ENCODE measurements at places on chromosomes 3 and 15.
A peak's percentile ranks its signal among the peaks of the same experiment; 100 is the strongest.

- peak; percentile 97 for DNase-seq
Measured at GRCh38 chr15:96270581-96271172, 59.8 kb upstream of the NR2F2 start.

GRCh38 chr3:138434276-138434874, at the start of gene ESYT3:
Gene ESYT3, plus strand, starts transcription at chr3:138434616. Its CDS starts 183 bp downstream, at chr3:138434799.
- peak; percentile 95 for DNase-seq

- DNase-seq, result no peak
Measured at GRCh38 chr15:100681335-100681746, 79.0 kb downstream of the ASB7 start.

- DNase-seq, result no peak
Measured at GRCh38 chr3:142215106-142215505, 10.3 kb downstream of the GK5 start.

GRCh38 chr15:68843425-68844311, 23.0 kb upstream of the ANP32A start:
- no peak for DNase-seq

- no peak for DNase-seq
Measured at GRCh38 chr15:30992249-30992864, 929 bp upstream of the MTMR10 start.

DNA sequence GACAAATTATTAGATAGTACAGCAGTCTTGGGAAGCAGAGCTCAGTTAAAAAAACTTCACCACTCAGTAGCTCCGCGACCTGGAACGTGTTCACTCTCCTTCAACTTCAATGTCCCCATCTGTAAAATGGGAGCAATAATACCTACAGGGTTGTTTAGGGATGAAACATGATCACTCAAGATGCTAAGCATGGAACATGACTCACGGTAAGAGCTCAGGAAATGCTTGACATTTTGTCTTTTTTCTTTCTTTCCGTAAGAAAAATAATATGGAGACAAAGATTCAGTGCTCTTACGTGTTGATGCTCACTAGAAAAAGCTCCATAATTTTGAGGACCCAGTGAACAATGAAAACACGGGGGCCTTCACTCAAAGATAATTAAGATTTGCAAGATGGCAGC, 606.7 kb upstream of the MDFIC2 start:
- no peak for DNase-seq

GRCh38 chr3:196203846-196204245, 7.4 kb downstream of the ZDHHC19 start:
- DNase-seq, result no peak

- DNase-seq, result no peak
Measured at GRCh38 chr3:10726787-10727186, 89.2 kb upstream of the SLC6A11 start.

DNA sequence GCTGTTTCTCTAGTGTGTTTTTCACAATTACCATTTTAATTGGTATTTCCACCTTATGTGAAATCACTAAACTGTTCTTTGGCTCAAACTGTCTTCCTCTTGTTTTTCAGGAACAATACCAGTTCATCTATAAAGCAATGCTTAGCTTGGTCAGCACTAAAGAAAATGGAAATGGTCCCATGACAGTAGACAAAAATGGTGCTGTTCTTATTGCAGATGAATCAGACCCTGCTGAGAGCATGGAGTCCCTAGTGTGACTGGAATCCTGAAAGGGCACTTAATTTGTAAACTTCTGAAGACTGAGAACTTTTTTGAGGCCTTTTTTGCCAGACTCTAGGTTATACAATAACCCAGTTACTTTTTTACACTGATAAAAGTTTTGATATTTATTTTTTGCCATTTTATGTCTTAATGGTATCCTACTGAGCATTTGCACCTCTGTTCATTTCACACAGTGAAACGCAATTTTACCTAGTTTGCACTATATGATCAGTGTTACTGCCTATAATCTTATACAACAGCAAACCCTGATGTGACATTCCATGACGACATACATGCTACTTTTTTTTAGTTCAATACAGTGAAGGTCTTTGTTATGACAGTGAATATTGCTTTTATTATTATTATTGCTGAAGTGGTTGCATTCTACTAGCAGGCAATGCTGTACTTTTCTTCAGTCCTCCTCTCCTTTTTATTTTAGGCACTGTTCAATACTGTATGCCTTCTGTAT, 80.1 kb downstream of the FEZF2 start:
- no peak for DNase-seq

DNA sequence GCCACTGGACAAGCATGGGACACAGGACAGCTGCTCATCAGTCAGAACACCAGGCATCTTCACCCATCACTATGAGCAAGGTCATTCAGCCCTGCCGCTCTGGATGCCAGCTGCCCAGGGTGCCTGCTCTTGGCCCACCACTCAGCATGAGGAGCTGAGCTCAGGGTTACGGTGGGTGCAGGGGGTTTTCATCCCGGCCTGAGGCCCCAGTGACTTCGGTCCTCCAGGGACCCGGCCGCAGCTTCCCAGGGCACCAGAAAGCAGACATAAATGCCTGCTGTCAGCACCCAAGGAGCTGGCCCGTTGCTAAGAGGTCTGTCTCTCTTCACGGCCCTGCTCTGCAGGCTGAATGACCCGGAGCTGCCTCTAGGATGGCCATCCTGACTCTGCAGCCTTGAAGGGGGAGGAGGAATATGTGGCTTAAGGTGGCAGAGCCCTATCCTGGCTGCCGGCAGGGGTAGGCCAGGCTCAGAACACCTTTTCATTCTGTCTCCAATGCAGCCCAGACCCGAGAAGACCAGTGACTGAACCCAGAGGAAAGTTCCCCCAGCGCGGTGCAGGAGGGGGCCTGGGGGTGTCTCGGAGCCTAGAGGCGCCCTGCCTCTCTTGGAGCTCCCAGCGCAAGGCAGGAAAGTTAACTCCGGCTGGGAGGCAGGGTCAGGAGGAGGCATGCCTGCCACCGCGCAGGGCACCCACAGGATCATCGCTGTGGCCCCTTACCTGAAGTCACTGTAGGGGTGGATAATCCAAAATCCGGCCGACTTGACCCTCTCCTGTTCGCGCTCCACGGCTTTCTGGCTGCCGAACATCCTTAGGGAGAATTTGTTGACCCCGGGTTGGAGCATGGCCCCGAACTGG, 1.8 kb downstream of the HCN4 start:
- no peak for DNase-seq

- DNase-seq, result no peak
Measured at GRCh38 chr3:16905704-16906103, 20.9 kb downstream of the PLCL2 start.

DNA sequence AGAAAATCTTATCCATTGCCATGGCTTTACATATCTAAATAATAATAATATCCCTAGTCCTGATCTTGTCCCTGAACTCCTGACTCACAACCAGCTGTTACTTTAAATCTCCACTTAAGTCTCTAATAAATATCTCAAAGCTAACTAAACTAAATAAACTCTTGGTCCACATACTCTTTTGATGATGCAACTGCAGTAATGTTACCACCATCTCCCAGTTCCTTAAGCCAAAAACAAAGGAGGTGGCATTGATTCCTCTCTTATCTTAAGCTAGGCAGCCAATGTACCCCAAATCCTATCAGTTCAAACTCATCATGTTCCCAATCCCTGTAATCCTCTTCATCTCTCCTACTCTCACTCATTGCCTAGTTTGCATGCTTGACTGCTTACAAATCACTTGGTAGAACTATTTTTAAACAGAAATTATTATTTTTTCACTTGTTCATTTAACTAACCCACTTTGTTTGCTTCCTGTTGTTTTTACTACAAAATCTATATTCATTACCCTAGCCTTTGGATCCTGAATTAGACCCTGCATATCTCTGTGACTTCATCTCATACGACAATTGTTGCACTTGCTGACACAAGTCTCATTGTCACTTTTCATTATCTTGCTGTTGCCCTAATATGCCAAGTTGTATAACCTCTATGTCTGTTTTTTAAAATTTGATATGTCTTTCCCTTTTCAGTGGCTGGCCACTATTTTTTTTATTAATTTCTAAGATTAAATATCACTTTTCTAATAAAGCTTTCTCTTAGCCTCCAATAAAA, 462.2 kb downstream of the ZPLD1 start:
- no peak for DNase-seq

GRCh38 chr15:83108266-83109219, 1.1 kb downstream of the TM6SF1 start:
- DNase-seq, result no peak

GRCh38 chr15:43769584-43770228, 7.1 kb downstream of the ELL3 start:
- DNase-seq, result no peak

DNA sequence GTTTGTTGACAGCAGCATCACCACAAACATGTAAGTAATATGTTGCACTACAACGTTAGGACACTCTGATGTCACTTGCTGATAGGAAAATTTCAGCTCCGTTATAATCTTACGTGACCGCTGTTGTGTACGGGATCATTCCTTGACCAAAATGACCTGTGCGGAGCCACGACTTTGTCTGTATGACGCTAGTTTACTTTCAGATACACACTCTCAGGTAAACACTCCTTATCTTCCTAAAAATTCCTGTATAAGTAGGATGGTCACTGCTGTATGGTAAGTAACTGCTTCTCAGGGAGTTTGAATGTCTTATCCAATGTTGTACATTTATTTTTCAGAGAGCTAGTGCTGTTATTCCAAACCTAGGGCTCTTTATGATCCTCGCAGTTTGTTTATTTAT, 410.3 kb downstream of the NAALADL2 start:
- no peak for DNase-seq

DNA sequence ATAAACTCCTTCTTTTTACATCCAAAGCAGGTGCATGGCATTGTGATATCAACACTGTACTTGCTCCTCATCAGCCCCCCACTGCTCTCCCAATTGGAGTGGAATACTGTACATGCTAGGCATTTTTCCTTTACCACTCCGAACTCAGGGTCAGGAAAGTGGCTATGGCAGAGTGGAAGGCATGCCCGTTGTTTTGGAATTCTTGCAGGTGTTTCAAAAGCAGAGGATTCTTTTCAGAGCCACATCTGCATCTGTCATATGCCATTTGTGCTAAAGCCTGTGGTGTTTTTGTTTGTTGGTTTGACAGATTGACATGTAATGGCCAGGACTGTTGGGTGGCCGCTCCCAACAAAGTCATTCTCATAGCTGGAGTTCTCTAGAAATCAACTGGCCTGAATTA, 41.7 kb downstream of the SOX2 start:
- no peak for DNase-seq

- DNase-seq, result no peak
Measured at GRCh38 chr3:123422457-123422856, 26.4 kb downstream of the ADCY5 start.

GRCh38 chr3:71264840-71265239, 318.7 kb downstream of the FOXP1 start:
- DNase-seq, result no peak

DNA sequence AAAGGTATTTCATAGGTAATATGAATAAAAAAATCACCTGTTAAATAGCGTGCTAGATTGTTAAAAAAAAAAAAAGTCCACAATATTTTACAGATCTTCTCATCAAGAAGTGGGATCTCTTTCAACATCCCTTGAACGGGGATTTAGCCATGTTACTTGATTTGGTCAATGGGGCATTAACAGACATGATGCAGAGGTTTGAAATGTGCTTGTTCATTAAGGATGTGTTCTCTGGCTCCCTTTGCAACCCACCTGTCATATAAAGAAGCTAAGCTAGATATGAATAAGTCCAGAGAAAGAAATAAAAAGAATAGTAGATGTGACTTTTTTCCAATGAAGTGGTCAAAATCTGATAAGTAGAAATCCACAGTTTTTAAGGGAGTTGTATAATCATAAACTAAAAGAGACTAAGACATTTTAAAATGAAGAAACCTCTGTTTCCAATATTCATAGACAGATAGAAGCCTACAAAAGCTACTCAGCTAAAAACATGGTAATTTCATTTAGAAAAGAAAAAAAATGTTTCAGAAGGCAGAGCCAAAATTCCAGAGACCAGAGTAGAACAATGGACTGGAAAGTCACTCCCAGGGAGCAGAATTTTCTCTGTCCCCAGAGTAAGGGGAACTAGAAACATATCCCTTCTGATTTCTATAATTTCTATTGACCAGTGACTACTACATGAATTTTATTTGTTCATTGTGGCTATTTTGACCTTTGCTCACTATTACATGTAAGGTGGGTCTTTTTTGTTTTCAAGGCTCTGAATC, 79.2 kb downstream of the PLSCR2 start:
- DNase-seq, result no peak

DNA sequence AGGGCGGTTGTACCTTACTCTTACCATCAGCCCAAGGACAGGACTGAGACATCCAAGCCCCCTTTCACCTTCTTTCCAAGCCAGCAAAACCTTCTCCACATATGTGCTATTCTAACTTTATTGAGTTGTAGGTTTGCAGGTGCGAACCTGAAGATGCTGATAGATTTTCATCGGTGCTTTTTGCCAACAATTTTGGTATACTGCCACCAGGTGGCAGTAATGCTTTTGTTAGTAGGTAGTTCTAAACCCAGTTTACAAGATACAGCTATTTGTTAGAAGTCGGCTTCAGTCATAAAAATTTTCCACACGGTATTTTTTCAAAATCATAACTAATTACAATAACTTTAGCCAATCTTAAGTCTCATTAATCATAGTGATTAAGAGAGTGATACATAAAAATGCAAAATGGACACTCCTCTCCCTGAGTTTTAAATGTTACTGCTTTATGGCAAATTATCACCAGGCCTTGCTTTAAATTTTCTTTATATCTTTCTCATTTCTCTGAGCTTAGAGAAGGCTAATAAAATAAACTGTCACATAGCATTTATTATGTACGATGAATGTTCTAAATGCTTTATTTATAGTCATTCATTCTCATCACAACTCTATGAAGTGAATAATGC, 636 bp downstream of the TBC1D21 start:
- peak; percentile 60 for DNase-seq

GRCh38 chr3:45647148-45647619, 42.0 kb upstream of the SACM1L start:
- DNase-seq, result peak; percentile 91

- DNase-seq, result no peak
Measured at GRCh38 chr3:70583682-70584081, 271.2 kb upstream of the MDFIC2 start.

DNA sequence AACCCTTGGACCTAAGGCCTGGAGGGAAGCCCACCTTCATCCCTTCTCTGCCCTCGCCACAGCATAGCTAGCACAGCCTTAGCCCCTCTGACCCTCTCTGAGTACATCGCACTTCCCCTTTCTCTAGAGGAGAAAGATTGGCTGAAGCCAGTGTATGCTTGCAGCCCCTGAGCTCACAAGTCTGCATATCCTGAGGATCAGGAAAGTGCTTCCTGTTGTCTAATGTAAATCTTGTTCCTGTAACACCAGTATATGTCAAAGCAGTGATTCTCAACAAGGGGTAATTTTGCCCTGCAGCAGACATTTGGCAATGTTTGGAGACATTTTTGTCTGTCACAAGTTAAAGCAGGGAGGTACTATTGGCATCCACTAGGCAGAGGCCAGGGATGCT, 2.2 kb upstream of the PRKCD start:
- DNase-seq, result peak; percentile 57

- no peak for DNase-seq
Measured at GRCh38 chr3:68088216-68088615, 433.8 kb upstream of the SUCLG2 start.

DNA sequence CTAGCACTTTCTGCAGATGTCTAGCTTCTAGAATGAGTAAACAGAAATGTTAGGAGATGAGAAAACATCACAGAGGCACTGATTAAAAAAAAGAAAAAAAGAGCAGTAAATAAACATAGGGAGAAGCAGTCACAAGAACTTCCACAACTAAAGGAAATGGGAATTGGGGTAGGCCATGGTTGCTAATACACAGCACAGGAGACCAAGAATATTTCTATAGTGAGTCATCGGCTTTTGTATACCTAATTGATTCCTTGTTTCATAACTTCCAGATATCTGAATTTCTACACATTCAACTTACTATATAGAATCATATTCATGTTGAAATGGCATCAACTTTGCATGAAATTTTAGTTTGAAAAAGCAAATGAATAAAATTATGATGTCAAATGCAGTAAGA, 47.3 kb upstream of the TCF12 start:
- DNase-seq, result peak; percentile 4

Measured in PC-9 (cell line).